ENCODE measurements at places on chromosomes 4 and X.

DNA sequence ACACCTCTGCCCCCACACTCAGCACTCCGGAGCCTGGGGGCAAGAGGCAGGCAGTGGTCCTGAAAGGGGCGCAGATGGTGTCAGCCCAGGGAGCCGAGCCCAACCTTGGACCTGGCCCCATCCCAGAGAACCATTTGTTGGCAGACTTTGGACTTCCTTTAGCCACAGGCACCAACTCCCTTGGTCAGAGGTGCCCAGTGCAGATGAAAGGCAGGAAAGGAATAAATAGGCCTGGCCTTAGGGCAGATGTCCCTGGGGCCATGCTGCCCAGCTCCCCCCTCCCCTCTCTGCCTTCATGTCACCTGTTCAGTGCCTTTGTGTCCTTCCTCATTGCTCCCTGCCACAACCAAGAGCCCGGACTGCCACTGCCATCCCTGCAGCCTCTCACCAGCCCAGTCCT, 52.8 kb downstream of the SEL1L3 start:
- DNase-seq = no peak

GRCh38 chrX:13013363-13014110, 30.9 kb downstream of the FAM9C start:
- no peak for DNase-seq

DNA sequence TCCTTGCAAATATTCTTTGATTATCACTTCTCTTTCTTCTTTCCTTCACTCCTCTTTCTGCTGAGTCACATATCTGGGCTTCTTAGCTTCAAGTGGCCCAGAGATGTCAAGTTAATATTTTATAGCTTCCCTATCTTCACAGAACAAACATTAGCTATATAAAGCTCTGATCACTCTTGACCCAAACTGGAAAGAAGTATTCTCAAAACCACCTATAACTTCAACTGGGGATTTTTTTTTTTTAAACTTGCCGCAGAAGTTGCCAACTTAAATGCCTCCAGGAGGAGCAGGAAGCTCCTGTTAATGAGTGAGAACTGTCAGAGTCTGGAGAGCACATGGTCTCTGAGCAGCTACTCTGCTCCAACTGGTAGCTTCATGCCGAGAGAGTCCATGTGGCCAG, 233.3 kb upstream of the EDNRA start:
- no peak for DNase-seq

DNA sequence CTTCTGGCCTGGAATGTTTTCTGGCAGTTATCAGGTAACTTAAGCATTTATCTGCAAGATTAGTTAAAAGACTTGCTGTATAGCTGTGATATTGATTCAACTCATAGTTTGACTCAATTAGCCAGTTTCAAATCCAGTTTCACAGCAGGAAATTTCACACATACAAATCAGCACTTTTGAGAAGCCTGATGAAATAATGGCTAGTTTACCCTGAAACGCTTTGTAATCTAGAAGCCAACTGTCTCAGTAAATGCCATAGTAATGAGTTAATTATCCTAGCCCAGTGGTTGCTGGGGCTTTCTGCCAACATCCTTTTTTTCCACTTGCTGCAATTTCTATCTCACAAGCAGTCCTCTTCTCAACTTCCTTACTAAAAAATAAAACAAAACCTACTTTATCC, 53.1 kb downstream of the ARHGEF38 start:
- no peak for DNase-seq

- no peak for DNase-seq
These were observed 332.1 kb downstream of the ARAP2 start for GRCh38 chr4:35912174-35912573.

- DNase-seq = no peak
These were observed 1953.1 kb upstream of the ADGRL3 start for GRCh38 chr4:59247032-59247431.

- DNase-seq = no peak
These were observed 755.8 kb downstream of the RPA4 start for GRCh38 chrX:97639526-97639925.

- DNase-seq = no peak
These were observed 58.7 kb downstream of the UGT2B10 start for GRCh38 chr4:68874507-68874906.

- DNase-seq = no peak
These were observed 585.7 kb downstream of the TLL1 start for GRCh38 chr4:166458756-166459155.

- no peak for DNase-seq
These were observed 63.8 kb downstream of the SEPSECS start for GRCh38 chr4:25096251-25096980.

- no peak for DNase-seq
These were observed 53.4 kb upstream of the TRPC3 start for GRCh38 chr4:122005064-122005755.

DNA sequence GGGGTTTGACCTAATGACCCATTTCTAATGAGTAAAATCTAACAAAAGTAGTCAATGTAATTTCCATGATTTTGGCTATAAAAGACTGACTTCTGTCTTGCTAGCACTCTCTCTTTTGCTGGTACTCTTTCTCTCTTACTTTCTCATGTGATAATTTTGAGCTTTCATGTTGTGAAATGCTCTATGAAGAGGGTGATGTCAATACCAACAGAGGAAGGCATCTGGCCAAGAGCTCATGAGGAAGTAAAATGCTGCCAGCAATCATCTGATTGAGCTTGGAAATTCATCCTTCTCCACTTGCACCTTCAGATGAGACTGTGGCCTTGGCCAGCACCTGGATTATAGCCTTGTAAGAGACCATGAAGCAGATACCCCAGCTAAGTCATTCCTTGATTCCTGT, 347.7 kb downstream of the HS3ST1 start:
- no peak for DNase-seq

- no peak for DNase-seq
These were observed 391.0 kb upstream of the MAGEB2 start for GRCh38 chrX:29824176-29824906.

DNA sequence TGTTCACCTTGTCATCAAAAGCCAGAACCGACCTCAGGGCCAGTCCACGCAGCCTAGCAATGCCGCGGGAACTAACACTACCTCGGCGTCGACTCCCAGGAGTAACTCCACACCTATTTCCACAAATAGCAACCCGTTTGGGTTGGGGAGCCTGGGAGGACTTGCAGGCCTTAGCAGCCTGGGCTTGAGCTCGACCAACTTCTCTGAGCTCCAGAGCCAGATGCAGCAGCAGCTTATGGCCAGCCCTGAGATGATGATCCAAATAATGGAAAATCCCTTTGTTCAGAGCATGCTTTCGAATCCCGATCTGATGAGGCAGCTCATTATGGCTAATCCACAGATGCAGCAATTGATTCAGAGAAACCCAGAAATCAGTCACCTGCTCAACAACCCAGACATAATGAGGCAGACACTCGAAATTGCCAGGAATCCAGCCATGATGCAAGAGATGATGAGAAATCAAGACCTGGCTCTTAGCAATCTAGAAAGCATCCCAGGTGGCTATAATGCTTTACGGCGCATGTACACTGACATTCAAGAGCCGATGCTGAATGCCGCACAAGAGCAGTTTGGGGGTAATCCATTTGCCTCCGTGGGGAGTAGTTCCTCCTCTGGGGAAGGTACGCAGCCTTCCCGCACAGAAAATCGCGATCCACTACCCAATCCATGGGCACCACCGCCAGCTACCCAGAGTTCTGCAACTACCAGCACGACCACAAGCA, 898 bp downstream of the UBQLN2 start:
- no peak for DNase-seq

GRCh38 chr4:187983746-187984145, 11.8 kb upstream of the ZFP42 start:
- no peak for DNase-seq

- DNase-seq = no peak
These were observed 48.8 kb downstream of the C4orf33 start for GRCh38 chr4:129144755-129145206.

DNA sequence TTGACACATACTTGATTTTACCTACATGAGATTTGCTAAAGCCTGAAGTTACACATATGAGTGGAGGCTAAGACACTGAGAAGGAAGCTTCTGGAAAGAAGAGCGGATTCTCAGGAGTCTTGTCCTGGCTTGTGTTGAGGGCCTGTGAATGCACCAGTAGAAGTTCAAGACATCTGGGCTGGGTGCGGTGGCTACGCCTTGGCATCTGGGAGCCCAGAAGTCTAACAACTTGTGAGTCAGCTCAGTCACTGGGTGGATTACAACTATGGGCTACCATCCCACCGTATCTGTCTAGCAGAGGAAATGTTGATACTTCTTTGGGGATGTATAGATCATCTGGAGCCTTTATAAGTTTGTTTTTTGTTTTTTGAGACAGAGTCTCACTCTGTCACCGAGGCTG, 375.6 kb upstream of the SMIM31 start:
- DNase-seq = no peak

DNA sequence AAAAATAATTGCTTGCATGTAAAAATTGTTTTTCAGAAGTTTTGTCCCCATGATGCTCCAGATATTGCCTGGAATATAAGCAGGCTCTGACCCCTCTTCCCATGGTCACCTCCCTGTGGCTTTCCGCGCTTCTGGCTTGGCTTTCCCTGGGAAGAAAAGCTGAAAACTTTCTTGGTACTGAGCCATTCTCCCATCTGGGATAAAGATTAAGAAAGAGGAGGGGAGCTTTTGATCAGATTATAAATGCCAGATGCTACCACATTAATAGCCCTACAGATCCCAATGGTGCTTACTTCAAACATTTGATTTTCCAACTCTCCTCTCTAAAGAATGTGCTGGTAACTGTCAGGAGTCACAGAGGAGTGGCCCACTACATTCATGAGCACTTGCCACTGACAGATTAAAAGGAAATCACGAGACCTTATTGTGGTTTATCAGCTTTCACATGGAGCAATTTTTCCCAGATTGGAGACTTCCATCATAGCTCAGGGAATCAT, 54.4 kb upstream of the GAB1 start:
- no peak for DNase-seq

GRCh38 chr4:118676128-118676527, 9.1 kb upstream of the METTL14 start:
- DNase-seq = no peak

- no peak for DNase-seq
These were observed 646 bp upstream of the FAM3A start for GRCh38 chrX:154516656-154517100.

DNA sequence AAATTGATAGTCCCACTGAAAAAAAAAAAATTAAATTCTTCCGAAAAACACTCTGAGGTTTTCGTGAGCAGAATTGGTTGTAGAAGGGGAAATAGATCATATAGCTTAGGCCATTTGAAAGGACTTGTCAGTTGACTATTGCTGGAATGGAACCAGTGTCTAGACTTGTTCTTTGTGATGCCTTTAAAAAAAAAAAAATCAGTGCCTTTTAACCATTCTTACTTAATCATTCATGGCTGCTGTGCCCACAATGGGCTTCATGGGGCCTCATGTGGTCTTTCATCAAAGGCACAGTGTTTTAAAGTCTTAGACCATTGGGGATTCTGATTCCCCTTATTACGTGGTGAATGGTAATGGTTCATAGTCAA, 139.3 kb downstream of the AFF1 start:
- no peak for DNase-seq

DNA sequence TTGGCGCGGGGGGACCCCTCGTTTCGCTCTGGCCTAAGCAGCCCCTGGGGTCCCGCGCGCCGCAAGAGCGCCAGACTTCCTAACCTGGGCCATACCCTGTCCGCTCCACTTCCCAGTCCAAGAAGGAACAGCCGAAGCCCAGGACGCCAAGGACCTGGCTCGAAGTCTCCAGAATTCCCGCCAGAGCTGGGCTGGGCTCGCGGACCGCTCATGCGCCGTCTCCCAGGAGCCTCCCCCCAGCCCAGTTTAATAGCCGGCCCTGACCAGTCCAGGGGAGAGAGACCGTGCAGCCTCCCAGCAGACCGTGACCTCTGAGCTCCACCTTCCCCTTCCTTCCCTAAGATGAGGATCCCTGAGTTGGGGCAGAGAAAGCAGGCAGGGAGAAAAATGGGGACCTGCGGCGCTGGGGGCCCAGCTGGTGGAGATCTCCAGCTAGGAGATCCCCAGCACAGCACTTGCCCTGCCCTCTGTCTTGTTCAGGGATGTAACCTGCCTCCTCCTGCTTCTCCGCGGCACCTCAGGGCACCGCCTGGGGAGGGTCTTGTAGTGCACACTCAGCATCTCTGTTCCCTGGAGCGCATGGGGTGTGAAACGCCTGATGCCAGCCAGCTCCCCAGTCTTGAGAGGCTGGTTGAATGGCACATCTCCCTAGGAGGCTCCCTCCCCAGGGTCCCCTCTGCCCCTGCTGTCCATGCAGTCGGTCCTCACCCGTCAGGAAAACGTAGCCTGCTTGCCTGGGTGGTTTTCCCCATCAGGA, 1.2 kb upstream of the LETM1 start:
- DNase-seq = peak; percentile 62

GRCh38 chrX:55004231-55004630, 4.1 kb downstream of the APEX2 start:
- DNase-seq = no peak

- DNase-seq = no peak
These were observed 14.1 kb downstream of the CD40LG start for GRCh38 chrX:136662104-136662503.

DNA sequence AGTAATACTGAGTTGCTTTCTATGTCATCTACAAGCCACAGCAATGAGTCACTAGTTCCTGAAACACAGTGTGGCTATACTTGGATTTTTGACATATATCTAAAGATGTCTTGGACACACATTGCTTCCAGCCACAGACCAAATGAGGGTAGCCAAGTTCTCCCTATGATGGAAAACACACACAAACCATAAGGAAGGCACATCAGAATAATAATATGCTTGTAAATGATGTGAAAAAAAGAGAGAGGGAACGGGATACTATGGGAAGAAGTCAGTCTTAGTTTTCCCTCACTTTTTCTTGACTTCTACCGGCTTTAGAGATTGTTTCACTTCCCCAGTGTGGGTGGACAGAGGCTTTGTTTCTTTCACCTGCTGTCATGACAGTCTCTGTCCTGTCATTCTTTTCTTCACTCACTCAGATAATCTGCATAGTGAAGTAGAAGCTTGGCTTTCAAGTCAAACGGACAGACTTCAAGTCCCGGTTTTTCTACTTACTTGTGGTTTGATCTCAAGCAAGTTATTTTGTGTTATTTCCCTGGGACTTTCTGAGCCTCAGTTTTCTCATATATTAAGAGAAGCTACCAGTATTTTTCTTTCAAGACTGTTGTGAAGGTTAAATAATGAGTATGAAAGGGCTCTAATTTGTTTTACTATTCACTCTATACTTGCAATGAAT, 34.7 kb downstream of the P2RY10 start:
- DNase-seq = no peak

- no peak for DNase-seq
These were observed 67.9 kb upstream of the TBL1X start for GRCh38 chrX:9396930-9397329.

DNA sequence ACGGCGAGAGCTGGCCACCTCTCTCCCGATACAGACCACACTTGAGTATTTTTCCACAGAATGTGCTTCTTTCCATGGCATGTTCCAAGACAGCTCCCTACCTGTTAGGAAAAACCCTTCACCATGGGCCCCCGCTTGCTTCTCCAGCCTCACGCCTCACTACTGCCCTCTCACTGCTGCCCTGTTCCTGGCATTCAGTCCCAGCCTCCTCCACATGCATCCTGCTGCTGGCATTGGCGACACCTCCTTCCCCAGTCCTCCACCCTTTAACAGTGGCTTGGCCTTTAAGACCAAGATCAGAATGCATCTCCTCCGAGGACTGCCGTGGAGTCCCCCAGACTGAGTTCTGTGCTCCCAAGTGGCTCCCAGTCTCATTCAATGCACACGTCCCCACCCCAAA, 10.7 kb downstream of the PNMA6F start:
- DNase-seq = no peak

- DNase-seq = no peak
These were observed 2.0 kb upstream of the TEC start for GRCh38 chr4:48271626-48272025.

- no peak for DNase-seq
These were observed 69.2 kb downstream of the STK32B start for GRCh38 chr4:5120468-5120867.

- no peak for DNase-seq
These were observed 36.8 kb upstream of the TNIP3 start for GRCh38 chr4:121200795-121201472.
